ENCODE measurements at places on chromosomes 4 and X.

- DNase-seq, result no peak
These were observed 154.5 kb downstream of the GRXCR1 start for GRCh38 chr4:43047058-43047457.

GRCh38 chrX:21374994-21375707, 933 bp downstream of the CNKSR2 start:
- no peak for DNase-seq

GRCh38 chrX:625137-625691, 5.4 kb upstream of the SHOX start:
- DNase-seq, result no peak

DNA sequence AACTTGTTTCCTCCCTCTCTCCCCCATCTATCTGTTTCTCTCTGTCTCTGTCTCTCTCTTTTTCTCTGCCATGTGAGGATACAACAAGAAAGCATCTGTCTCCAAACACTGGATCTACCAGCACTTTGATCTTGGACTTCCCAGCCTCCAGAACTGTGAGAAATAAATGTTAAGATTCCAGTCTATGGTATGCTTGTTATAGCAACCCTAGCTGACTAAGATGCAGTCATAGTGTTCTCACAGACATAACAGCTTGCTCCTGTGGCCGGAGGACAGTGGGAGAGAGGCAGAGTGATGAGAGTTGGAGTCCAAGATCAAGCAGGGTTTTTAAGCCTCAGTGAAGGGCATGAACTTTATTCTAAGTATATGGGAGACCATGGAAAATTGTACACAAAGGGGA, 8.8 kb upstream of the NKX3-2 start:
- DNase-seq, result no peak

GRCh38 chr4:130023088-130023487, 927.1 kb downstream of the C4orf33 start:
- no peak for DNase-seq

- no peak for DNase-seq
These were observed 23.6 kb upstream of the GPRASP1 start for GRCh38 chrX:102627640-102628039.

DNA sequence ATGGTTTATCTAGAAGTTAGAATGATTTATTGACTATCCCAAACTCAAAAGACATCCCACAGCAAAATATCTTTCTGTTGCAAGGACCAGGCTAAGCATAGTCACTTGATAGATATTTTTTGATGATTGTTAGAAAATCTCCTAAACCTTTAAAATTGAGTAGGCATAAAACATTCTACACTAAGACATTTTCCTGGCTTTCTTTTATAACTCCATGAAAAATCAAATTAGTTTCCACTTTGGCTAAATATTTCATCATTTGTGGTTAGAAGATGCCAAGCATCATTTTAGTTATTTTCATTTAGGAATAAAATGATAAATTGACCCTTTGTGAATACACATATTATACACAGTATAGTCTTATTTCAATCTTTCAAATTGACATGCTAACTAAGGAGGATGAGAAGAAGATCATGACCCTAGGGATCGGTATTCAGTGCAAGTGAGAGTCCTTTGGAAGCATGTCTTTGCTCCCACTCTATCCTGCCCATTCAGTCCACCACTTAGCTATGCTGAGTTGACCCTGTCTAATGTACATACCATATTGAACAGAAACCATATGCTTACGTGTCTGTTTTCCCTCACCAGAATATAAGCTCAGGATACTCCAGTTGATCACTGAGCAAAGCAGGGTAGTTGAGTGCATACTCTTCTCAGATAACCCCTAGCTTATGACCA, 136.6 kb upstream of the OTUD4 start:
- no peak for DNase-seq

DNA sequence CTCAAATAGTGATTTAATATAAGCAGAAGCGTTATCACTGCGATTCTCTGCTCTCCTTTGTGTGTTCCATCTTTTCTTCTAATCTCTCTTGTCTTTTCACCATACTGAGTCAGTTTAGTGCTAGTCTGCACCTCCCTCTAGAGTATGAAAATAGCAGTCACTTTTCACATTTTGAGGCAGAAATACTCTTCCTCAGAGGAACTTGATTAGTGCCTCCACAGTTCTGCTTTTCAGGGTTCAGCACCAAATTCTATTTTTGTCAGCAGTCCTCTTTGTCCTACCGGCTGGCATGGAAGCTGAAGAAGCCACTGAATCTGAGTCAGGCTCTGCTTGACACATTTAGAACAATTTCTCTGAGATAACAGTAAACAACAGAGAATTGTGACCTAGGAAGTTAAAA, 49.7 kb upstream of the ANKRD17 start:
- no peak for DNase-seq

DNA sequence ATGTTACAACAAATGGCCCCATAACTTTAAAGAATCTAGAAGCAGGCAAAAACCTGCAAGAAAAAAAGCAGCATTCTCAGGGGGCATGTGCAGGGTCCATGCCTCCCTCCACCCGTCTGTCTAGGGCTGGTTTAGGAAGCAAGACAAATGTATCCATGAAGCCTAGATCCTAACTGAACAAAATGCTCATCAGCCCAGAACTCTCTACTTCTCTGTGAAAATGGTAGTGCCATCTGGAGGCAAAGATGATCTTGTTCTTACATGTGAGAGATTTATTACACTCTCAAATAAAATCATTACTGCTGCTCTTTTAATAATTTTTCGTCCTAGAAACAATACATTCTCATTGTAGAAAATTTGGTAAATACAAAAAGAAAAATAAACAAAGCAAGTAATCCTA, 26.7 kb downstream of the NR3C2 start:
- no peak for DNase-seq

DNA sequence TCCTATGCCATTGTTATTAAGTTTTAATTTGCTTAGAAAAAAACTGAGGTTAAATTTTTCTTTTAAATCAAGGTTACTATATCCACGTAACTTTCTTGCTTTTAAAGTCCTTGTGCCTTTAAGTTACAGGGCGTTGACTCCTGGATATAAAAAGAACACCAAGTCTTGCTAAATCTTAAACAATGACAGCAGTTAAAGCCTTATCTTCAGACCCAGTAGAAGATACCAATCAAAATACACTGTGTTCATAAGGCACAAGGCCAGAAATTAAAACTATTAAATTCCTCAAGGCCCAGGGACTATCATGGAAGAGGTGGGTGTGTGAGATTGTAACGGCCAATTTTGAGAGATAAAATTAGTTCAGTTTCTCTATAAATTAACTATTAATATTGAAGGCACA, 60.4 kb downstream of the PAGE2 start:
- DNase-seq, result no peak

DNA sequence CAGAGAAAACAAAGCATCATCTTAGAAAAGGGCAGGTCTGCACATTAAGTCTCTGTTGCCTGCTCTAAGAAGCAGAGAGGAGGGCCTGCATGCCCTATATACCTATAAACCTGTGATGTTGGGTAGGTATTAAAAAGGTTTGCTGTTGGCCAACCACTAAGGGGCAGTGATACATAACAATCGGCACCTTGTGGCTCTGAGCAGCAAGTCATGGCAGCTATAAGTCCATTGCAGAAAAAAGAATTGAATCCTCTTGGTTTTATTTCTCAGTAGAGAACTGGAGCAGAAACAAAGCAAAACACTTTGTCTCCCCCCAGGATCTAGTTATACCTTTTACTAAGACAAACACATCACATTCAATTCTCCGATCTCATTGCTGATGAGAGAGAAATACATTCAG, 1364.4 kb downstream of the STIM2 start:
- no peak for DNase-seq

DNA sequence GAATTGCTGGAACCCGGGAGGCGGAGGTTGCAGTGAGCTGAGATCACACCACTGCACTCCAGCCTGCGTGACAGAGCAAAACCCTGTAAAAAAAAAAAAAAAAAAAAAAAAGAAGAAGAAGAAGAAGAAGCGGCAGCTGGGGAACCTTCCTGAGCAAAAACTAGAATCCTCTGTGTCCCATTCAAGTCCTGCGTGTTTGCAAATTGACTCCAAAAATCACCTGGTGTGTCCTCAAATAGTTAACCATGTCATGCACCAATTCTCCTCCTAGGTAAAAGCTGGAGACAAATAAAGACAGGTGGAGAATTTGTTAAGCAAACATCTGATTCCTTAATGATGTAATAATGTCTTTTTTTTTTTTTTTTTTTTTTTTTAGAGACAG, 31.9 kb upstream of the ASMTL start:
- DNase-seq, result no peak

GRCh38 chrX:98379134-98379533, 1495.4 kb downstream of the RPA4 start:
- DNase-seq, result no peak

- DNase-seq, result no peak
These were observed 149.3 kb upstream of the RBPJ start for GRCh38 chr4:26171501-26171900.

DNA sequence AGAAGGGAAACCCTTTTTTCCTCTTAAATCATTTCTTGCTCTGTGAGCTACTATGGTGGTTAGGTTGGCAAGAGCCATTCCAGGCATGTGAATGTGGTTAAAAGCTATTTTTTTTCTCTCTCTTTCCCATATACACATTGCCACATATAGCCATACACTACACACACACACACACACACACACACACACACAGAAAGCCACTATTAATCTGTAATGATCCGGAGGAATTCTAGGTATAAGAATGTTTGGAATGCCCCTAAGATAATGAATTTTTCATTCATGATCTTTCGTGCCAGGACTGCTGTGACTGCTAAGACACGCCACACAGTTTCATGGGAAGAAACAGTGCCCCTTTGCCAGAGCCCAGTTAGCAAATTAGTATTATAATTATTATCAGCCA, 21.8 kb upstream of the TLL1 start:
- DNase-seq, result no peak

GRCh38 chr4:148112231-148112982, 329.8 kb downstream of the NR3C2 start:
- DNase-seq, result no peak

DNA sequence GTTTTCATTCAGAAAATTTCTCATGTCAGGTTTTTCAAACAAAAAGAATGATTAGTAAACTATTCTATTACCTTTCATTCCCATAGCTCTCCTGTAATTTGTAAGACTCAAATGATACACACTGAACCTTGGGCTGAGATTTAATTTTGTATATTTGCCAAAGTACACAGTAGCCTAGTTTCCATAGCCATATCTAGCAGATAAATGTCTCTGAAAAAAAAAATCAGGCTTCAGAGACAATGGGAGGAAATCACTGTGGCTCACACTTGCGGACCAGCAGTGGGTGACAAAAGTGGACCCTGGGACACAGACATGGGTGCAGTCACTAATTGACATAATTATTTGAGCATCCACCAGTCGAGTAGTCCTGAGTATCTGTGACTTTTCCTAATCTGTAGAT, 46.6 kb downstream of the MAOA start:
- no peak for DNase-seq

- DNase-seq, result no peak
These were observed 843.4 kb downstream of the FSTL5 start for GRCh38 chr4:161320377-161320776.

GRCh38 chr4:110003401-110004187, 90.9 kb downstream of the EGF start:
- no peak for DNase-seq

- DNase-seq, result no peak
These were observed 170.6 kb upstream of the SCML1 start for GRCh38 chrX:17566740-17567139.

GRCh38 chr4:41882625-41883347, 52.4 kb upstream of the TMEM33 start:
- peak; percentile 19 for DNase-seq

DNA sequence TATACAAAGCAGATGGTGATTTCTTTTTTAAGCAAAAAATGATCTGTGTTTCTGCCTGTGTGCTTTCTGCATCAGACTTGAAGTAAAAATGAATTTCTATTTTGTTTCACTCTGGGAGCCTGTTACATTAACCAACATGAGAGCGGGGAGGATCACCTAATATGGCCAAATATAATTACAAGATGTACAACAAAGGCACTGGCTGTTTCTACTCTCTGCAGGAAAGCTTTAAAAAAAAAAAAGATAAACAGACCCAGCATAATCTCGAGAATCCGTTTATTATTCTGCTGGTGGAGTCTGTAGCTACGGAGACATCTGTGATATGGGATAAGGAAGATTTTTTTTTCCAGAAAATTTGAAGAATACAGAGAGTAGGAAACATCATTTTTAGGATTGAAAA, 103.6 kb downstream of the COMMD8 start:
- no peak for DNase-seq

- DNase-seq, result peak; percentile 44
These were observed 54.6 kb upstream of the HHIP start for GRCh38 chr4:144591401-144591800.

DNA sequence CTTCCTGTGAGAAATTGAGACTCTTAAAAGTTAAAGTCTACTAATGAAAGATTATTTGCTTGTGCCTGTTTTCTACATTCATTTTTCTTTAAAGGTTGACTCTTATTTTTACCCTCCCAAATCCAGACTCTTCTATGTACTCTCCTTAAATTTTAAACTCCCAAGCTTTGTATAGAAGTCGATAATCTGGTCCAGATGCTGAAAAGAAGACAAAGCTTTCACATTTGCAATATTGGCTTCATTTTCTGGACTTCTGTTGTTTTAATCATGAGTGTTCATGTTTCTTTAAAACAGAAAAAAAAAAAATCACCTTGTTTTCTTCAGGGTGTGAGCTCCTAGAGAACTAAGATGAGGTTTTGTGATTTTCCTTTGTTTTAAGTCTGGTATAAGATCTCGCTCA, 53.2 kb upstream of the TBC1D14 start:
- DNase-seq, result no peak

- no peak for DNase-seq
These were observed 227.0 kb upstream of the RASGEF1B start for GRCh38 chr4:81698538-81699296.

GRCh38 chr4:30939684-30940083, 219.5 kb downstream of the PCDH7 start:
- no peak for DNase-seq

GRCh38 chr4:141078871-141079270, 54.4 kb downstream of the RNF150 start:
- DNase-seq, result no peak

GRCh38 chr4:109185548-109185947, 116.9 kb downstream of the COL25A1 start:
- no peak for DNase-seq

- DNase-seq, result no peak
These were observed 1.6 kb upstream of the AP1S2 start for GRCh38 chrX:15856222-15856587.

DNA sequence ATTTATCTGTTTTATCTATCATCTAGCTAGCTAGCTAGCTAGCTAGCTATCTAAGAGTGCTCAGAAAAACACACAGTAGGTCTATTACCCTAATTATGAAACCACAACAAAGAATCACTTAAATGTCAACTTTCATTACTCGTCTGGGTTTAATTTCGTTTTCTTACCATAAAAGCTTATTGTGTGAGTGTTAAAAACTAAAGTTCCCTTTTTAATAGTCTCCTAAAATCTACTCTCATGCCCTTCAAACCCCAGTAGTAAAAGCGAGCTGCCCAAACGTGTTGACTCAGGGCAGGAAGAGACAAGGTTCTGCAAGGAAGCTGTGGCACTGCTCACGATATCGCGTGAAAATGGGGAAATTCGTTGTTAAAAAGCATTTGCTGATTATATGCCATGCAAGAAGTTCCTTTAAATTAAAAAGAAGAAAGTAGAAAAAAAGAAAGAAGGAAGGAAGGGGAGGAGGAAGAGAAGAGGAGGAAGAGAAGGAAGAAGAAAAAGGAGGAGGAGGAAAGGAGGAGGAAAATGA, 595 bp downstream of the MBNL3 start:
- DNase-seq, result peak; percentile 35

All from MG63 (cell line).